ENCODE measurements at places on chromosomes 12 and 14.

DNA sequence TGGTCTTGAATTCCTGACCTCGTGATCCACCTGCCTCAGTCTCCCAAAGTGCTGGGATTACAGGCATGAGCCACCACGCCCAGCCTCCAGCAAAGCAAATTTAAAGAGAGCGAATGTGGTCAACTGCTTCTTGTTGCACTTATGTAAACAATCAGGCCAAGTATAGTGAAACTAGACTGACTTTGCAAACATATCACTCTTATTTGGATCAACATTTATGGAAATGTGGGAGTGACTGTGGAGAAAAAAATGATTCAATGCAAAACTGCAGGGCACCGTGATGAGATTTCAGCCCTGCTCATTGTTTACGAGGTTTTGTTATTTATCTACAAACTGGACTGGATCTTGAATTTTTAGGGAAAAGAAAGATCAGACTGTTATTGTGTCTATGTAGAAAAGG lies 28.1 kb downstream of the TMEM121 start:
- DNase-seq: no peak

- DNase-seq: no peak
These were observed 192.4 kb upstream of the PRMT8 start for GRCh38 chr12:3298603-3299002.

GRCh38 chr12:63865448-63865847 lies 20.9 kb downstream of the SRGAP1 start:
- DNase-seq: no peak

DNA sequence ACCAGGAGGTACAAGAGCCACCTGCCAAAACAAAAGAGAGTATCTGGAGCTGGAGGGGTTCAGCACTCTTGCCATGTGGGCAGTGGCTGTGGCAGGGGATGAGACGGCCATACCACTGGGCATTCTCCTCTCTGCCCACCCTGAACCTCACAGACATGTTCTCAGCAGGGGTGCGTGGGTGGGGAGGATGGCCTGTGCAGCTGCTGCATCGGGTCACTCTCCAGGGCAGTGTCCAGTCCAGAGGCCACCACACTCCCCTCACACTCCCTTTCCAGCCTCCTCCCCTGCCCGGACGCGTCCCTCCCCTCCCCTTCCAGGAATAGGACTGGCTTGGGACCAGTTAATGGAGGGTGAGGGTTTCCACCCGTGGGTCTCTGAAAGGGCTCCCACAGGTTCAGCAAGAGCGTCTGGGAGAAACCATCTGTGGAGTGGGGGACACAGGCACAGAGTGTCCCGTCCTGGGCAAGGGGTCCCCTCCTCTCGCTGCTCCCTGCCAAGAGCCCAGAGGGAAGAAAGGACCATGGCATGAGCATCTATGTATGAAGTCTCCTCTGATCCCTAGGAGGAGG lies 501 bp downstream of the C1R start:
- no peak for DNase-seq

- DNase-seq: no peak
These were observed 48.3 kb downstream of the SEL1L start for GRCh38 chr14:81485372-81485771.

DNA sequence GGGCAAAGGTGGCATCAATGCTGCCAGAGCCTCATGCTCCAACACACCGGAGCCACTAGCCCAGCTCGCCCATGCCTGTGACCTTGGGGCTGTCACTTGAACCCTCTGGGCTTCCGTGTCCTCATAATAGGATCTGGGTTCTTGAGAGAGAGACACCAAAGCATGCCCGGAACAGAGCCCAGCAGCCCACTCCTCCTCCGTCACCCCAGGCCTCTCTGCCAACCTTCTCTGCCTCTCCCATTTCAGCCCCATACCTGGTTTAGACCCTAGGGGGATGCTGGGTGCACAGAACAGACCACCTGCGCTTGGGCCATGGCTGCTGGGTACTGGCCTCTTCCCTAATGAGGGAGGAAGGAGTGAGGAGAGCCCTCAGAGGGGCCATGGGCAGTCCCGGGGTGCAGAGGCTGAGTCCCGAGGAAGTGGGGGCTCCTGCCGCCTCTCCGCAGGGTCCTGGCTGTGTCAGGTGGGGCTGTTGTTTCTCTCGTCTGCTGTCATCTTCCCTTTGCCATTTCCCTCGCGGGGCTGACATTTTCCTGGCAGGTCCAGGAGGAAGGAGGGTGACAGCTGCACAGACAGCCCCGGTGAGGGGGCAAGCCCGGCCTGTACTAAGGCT lies 172.4 kb upstream of the RTL1 start:
- DNase-seq: no peak

DNA sequence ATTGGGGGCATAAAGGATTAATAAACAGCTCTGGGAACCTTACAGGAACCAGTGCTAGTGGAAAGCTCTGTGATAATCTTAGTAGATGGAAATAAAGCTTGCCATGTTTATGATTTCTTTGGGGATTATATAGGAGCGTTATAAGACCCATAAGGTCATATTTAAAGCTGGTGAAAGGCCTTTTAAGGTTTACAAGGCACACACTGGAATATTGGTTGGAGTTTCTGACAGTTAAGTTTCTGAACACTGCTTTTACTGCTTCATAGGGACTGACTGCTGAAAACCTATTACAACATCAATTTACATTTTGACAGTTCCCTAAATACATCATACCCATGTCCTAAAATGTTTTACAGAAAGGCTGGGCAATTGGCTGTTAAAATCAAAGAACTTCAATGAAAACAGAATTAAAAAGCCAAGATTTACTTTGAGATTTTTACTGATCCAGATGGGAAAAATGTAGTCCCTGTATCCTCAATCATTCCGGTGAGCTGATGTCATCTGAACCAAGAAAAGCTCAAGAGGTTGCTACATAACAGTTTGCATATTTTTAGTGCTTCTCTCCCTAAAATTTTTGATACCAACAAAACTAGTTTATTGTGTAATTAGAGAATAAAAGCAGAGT lies 153.7 kb upstream of the IGF1 start:
- DNase-seq: no peak

GRCh38 chr12:112219195-112219594 lies 93.8 kb downstream of the TRAFD1 start:
- no peak for DNase-seq

DNA sequence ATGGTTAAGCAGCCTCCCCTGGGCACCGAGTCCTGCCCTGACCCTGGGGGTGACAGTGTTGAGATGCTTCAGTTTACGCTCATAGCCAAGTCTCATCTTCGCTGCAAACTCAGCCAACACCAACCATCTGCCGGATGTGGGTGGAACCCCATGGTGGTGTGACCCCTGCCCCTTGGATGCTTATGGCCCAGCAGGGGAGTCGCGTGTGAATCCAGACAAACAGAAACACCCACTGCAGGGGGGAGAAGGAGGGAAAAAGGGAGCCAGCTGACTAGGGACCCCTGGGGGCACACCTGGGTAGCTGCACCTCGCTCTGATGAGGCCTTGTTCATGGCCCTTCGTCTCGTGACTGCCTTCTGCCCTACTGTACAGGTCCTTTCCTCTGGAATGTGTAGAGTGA lies 23.8 kb downstream of the AACS start:
- DNase-seq: no peak

DNA sequence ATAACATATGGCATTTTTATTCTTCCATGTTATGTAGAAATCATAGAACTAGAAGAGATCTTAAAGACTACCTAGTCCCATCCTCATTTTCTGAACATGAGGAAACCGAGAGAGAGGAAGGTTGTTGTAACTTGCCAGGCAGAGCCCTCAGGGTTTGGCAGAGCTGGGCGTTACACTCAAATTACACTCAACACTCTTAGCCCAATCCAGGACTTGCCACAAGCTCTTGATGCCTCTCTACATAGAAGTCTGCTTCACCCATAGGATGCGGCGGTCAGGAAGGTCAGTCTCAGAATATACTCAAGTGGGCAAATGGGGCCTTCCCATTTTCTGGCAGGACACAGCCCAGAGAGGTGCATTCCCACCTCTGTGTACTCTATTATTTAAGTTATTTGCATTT lies 208.1 kb downstream of the ZFP36L1 start:
- no peak for DNase-seq

GRCh38 chr14:67491285-67491684 lies 2.8 kb upstream of the TMEM229B start:
- DNase-seq: no peak

- DNase-seq: no peak
These were observed 37.9 kb downstream of the KIAA0586 start for GRCh38 chr14:58465421-58465820.

GRCh38 chr12:58528271-58528670 lies 392.0 kb downstream of the LRIG3 start:
- no peak for DNase-seq

DNA sequence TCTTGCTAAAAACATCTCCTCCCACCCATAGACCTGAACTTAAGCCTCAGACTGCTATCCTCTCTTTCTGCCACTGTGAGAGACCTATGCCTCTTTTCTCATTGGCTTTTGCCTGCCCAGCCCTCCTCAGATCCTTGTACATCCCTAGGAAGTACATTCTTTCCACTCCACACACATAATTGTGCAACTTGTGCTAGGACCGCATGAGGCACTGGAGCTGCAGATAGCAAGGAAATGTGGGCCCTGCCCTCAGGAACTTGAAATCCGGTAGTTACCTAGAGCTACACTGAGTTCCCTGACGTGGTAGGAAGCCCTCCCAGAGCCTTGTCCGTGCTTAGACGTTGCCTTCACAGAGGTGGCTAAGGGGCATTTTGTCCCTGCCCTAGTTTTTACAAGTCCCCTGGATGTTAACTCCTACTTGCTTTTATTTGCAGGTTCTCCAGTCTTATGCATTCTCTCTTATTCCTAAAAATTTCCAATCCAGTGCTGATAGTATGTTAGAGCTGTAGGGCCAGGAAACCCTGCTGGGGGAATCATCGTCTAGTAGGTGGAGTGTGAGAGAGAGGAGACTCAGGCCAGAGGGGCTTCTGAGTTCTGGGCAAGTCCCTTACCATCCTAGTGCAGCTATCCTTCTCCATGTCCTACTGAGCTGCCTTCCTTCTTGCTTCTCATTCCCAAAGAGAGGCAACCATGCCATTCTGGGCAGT lies 41.3 kb downstream of the NTF3 start:
- DNase-seq: no peak

GRCh38 chr14:61549425-61549824 lies 145.9 kb upstream of the HIF1A start:
- peak; percentile 76 for DNase-seq

DNA sequence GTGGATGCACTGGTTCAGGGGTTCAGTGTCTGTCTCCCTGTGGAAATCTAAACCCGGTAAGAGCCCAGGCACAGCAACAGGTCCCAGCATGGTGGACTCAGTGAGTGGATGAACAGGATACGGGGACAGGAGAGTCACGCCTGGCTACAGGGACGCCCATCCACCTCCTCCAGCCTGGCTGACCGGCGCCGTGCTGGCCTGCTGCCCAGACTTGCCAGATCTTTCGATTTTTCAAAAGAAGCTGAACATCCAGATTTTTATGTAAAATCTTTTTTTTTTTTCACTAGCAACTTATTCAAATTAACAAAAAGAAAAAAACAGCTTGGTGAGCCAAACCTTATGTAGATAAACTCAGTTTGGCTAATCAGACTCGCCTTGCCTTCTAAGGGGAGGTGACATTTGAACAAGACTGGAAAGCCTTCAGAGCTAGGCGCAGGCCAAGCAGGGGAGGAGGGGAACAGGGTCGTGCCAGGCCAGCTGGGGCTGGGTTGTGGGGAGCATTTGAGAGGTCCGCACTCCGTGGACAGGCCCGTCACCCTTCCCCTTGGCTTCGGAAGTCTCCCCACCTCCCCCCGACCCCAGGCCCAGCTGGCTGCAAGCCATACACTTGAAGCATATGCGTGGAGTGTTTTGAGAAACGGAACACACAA lies 87.8 kb upstream of the NCOR2 start:
- peak; percentile 32 for DNase-seq
